ENCODE measurements at places on chromosomes 7 and 10. TPM values are rescaled to one million over a fixed set of nuclear protein-coding genes. Genes with fewer than 3 reads are reported as not detected.

ATRNL1 gene
- not detected for total RNA-seq

AKR1C2 gene
- 19.7 TPM for total RNA-seq

DNA sequence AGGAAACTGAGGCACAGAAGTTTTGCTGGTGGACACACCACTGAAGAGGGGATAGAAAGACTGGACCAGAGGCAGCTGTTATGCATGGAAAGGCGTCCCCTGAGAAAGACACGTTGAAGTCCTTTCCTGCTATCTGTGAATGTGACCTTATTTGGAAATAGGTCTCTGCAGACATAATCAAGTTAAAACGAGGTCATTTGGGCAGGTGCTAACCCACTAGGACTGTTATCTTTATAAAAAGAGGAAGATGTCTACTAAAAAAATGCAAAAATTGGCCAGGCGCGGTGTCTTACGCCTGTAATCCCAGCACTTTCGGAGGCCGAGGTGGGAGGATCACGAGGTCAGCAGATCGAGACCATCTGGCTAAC, 31.6 kb downstream of the ELMO1 start:
- DNase-seq: no peak

LHFPL3 gene
- total RNA-seq: not detected

ANXA8L1 gene
- total RNA-seq: 423 TPM

DNA sequence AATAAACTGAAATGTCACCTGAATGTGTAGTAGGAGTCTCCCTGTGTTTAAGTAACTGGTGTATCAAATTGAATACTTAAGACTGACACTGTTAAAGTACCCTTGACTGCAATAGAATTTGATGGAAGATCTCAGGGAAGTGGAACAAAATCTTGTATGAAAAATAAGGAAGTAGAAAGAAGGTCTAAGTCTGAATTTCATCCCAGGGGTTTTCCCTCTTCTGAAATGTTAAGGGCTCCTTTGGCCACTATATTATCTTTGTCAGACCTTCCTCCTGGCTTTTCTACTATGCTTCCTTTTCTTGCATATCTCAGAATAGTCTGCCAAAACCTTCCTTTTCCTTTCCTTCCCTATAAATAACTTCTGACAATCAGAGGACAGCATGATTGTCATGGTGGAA, 59.6 kb downstream of the BLNK start:
- no peak for DNase-seq

GLI3 gene
- total RNA-seq: 26.2 TPM

- no peak for DNase-seq
These were observed 285.6 kb downstream of the FZD1 start for GRCh38 chr7:91549878-91550277.

SGCE gene
- total RNA-seq: 74.7 TPM

MRLN gene
- not detected for total RNA-seq
